Neural crest cell (in vitro differentiated cells): ENCODE measurements at places on chromosomes 2 and 18. TPM values are rescaled to one million over a fixed set of nuclear protein-coding genes. Genes with fewer than 3 reads are reported as not detected.

DNA sequence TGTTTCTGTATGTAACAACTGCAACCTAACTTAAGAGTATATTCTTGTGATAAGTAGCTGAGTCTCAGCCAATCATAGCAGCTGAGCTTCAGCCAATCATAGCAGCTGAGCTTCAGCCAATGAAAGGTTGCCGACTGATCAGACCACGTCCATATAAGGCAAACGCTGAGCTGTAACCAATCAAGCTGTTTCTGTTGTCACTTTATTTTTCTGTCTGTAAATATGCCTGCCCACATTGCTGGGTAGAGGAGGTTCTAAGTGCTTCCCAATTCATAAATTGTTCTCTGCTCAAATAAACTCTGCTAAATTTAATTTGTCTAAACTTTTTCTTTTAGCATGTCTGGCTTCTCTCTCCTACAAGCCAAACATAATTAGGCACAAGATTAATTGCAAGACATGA lies 231.5 kb upstream of the TCF4 start:
- DNase-seq, result no peak
- peaks cover 13% of the 10 kb centered on the region for H3K4me1 ChIP-seq
- no peak overlapping the region for H3K27ac ChIP-seq
- H3K4me3 ChIP-seq, result no peak overlapping the region
- H3K36me3 ChIP-seq, result no peaks in the 10 kb centered on the region
- H3K27me3 ChIP-seq, result no peaks in the 10 kb centered on the region

DNA sequence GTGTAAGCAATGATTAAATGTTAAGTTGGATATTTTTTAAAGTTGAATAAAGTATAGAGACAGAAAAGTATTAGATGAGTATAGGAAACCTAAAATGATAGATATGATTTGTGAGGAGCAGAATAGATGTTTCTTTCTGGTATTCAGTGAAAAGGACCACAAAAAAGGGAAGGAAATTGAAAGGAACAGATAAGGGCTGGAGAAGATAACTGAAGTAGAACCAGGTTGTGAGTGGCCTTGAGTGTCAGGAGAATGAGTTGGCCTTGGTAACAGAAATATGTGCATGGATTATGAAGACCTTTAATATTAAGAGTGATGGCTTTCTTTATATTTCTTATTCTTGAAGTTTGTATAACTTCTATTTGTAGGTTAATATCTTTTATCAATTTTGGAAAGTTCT lies 543.5 kb downstream of the METTL4 start:
- H3K4me1 ChIP-seq, result no peaks in the 10 kb centered on the region
- H3K27me3 ChIP-seq, result no peaks in the 10 kb centered on the region
- no peak for DNase-seq
- no peak overlapping the region for H3K4me3 ChIP-seq
- no peaks in the 10 kb centered on the region for H3K36me3 ChIP-seq

The LOXL3 gene
- total RNA-seq, result 28.3 and 30.2 TPM in 2 replicates

The IL1B gene
- not detected in 2 replicates for total RNA-seq

The CNDP1 gene
- 0.56 and 0.59 TPM in 2 replicates for total RNA-seq

The SERPINB7 gene
- not detected in 2 replicates for total RNA-seq

The DSG1 gene
- not detected in 2 replicates for total RNA-seq
